Right hindlimb (tissue), 1 donor: ENCODE measurements at places on chromosomes 7 and 10.

DNA sequence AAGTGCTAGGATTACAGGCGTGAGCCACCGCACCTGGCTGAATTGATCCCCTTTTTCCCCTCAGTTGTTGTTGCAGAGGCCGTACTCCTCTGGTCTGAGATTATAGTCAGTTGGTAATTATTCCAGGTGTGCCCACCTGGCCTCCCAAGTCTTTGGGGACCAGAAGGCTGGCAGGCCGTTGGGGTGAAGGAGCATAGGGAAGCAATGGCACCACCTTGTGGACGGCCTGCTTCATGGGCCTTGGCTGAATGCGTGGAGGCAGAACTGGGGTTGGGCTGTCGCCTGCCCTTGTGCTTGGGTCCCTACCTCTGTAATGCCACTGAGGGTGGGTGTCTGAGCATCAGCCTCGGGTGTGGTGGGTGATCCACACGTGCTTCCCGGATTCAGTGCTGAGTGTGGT lies 125.7 kb downstream of the RGS10 start:
- DNase-seq = peak; percentile 63

DNA sequence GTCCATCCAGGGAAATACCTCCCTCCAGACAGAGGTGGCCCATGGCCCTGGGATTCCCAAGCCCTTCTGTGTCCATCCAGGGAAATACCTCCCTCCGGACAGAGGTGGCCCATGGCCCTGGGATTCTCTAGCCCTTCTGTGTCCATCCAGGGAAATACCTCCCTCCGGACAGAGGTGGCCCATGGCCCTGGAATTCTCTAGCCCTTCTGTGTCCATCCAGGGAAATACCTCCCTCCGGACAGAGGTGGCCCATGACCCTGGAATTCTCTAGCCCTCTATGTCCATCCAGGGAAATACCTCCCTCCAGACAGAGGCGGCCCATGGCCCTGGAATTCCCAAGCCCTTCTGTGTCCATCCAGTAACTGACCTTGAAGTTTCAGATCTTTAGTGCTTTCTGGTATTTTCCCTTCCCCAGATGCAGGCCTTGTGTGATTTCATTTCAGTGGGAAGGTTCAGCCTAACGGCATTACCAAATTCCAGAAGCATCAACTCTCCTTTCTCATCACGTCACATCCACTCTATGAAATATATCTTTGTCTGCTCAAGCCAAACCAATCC lies 28.8 kb upstream of the DIP2C start:
- DNase-seq = no peak

- DNase-seq = no peak
Measured at GRCh38 chr10:77045085-77045484, 592.5 kb downstream of the KCNMA1 start.

DNA sequence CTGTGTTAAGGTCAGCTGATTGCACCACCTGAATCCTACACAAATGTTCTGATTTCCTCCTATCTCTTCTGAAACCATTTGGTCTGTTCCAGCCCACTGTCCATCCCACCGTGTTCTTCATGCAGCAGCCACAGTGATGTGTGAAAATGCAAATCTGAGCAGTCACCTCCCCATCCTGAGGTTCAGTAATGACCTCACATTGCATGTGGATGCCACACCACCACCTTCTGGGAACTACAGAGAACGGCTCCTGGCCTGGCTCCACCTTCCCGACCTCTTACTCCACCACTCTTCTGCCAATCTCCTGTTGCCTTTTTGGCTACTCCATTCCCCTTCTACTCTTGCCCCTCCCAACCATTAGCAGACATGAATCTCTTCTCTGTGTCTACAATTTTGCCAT lies 244.4 kb downstream of the TNS3 start:
- DNase-seq = peak; percentile 18

GRCh38 chr7:70307544-70308106 lies 709.4 kb downstream of the AUTS2 start:
- no peak for DNase-seq

DNA sequence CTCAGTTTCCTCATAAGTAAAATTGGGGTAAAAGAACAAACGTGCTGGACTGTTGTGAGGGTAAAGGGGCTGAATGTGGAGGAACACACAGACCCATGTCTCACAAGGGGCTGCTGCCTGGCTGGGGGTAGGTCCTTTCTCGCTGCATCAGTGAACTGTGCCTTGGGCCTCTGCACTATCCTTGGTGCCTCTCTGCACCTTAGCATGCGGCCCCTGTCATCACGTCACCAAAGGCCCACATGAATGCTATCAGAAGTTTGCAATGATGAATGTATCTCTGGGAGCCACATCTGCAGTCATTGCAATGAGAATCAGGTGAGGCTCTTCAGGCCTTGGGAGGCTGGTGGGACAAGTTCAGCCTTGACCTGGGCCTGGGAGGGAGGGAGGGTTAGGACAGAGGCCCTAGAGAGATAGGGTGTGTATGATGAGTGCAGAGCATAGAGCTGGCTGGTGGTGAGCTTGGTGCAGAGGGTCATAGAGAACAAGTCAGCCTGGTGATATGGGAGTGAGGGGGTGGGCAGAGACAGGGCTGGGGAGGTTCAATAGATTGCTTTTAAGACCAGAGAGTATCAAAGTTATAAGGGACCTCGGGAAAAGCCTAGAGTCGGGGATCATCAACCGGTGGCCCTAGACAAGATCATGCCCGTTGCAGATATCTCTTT lies 308.4 kb downstream of the RPS24 start:
- DNase-seq = peak; percentile 4

- DNase-seq = no peak
Measured at GRCh38 chr7:157228864-157229422, 90.2 kb downstream of the UBE3C start.
